ENCODE measurements at places on chromosomes 3 and 15. TPM values are rescaled to one million over a fixed set of nuclear protein-coding genes. Genes with fewer than 3 reads are reported as not detected.
A peak's percentile ranks its signal among the peaks of the same experiment; 100 is the strongest.

GRCh38 chr15:77409259-77410156 lies 10.4 kb downstream of the PEAK1 start:
- no peak overlapping the region for H3K27ac ChIP-seq
- DNase-seq = no peak
- no peaks in the 10 kb centered on the region for H3K27me3 ChIP-seq
- H3K36me3 ChIP-seq = no peaks in the 10 kb centered on the region
- no peak overlapping the region for H3K4me3 ChIP-seq
- peaks cover 35% of the 10 kb centered on the region for H3K4me1 ChIP-seq

- peaks cover 22% of the 10 kb centered on the region for H3K4me1 ChIP-seq
- peak overlapping the region; percentile 18 for H3K27ac ChIP-seq
- no peaks in the 10 kb centered on the region for H3K27me3 ChIP-seq
- H3K36me3 ChIP-seq = no peaks in the 10 kb centered on the region
- no peak overlapping the region for H3K4me3 ChIP-seq
Observed at GRCh38 chr3:36969540-36970432, 23.1 kb downstream of the EPM2AIP1 start.

CLRN1 gene
- total RNA-seq = not detected

SCN10A gene
- not detected for total RNA-seq

PIAS1 gene
- total RNA-seq = 73.1 TPM
